ENCODE measurements at places on chromosomes 6 and 20.

GRCh38 chr20:2240835-2241234, 55.0 kb upstream of the TGM3 start:
- DNase-seq, result no peak

- no peak for DNase-seq
Observed at GRCh38 chr6:324116-324728, 31.9 kb downstream of the DUSP22 start.

DNA sequence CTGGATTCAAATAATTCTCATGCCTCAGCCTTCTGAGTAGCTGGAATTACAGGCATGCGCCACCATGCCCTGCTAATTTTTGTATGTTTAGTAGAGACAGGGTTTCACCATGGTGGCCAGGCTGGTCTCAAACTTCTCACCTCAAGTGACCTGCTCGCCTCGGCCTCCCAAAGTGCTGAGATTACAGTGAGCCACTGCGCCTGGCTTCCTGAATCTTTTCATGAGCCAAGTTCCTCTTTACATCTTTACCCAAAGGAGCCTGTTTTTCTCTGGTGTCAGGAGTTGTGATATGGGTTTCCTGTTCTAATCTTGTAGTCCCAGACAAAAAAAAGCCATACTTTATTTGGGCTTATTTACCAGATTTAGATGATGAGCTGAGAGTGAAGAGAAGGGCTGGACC, 34.4 kb downstream of the PCNA start:
- no peak for DNase-seq

DNA sequence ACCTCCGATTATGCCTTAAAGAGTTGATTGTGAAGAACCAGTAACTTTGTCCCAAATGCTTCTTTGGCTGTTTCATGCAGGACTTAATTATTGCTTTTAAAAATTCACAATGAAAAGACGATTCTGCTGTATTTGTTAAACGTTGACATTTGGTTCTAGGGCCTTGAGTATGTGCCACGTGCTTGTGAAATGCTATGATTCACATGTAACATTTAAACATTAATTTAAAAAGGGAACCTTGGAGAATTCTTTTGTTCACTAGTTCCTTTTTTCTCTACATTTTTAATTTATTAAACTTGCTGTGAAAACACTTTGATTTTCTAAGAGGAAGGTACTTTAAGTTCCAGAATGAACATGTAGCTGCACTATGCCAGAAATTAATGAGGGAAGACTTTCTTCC, 9.5 kb downstream of the GZF1 start:
- DNase-seq, result no peak

DNA sequence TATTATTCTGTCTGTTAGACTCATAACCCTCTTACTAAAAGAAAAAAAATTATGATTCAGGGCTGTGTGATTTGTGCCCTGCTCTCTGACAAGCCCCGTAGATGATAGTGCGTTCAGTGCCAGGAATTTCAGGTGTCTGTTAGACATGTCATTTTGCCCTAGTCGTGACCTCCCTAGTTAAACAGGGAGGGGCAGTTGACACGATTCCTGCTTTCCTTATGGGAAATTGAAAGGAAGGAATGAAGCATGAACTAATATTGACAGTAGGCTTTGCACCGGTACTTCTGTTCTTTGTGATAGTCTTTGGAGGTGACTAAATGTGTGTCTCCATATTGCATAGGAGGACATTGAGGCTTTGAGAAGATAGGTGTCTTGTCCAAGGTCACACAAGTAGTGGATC, 26.3 kb downstream of the RPRD1B start:
- no peak for DNase-seq

GRCh38 chr20:46955601-46956556, 61.2 kb downstream of the EYA2 start:
- DNase-seq, result no peak

- DNase-seq, result no peak
Observed at GRCh38 chr20:1761116-1761515, 103.5 kb upstream of the SIRPG start.

- DNase-seq, result no peak
Observed at GRCh38 chr20:271069-271468, 13.5 kb downstream of the DEFB132 start.

DNA sequence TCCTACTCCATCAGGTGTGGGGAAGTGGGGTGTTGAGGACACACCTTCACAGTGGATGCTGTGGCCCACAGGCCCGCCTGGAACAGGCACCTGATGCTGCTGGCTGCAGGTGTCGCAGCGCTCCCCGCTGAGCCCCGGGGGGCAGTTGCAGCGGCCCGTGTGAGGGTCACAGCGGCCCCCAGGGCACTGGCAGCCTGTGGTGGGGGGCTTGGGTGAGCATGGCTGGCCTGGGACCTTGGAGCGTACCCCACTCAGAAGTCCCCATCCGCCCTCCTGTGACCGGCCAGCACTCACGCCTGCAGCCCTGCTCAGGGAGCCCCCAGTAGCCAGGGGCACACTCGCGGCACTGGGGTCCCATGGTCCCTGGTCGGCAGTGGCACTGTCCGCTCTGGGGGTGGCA, 19.2 kb downstream of the ADRM1 start:
- no peak for DNase-seq

GRCh38 chr6:143655541-143655940, 22.2 kb upstream of the PHACTR2 start:
- no peak for DNase-seq

- no peak for DNase-seq
Observed at GRCh38 chr6:64293298-64293697, 657.7 kb downstream of the PHF3 start.

GRCh38 chr6:2855061-2855519, 13.4 kb upstream of the SERPINB1 start:
- no peak for DNase-seq

DNA sequence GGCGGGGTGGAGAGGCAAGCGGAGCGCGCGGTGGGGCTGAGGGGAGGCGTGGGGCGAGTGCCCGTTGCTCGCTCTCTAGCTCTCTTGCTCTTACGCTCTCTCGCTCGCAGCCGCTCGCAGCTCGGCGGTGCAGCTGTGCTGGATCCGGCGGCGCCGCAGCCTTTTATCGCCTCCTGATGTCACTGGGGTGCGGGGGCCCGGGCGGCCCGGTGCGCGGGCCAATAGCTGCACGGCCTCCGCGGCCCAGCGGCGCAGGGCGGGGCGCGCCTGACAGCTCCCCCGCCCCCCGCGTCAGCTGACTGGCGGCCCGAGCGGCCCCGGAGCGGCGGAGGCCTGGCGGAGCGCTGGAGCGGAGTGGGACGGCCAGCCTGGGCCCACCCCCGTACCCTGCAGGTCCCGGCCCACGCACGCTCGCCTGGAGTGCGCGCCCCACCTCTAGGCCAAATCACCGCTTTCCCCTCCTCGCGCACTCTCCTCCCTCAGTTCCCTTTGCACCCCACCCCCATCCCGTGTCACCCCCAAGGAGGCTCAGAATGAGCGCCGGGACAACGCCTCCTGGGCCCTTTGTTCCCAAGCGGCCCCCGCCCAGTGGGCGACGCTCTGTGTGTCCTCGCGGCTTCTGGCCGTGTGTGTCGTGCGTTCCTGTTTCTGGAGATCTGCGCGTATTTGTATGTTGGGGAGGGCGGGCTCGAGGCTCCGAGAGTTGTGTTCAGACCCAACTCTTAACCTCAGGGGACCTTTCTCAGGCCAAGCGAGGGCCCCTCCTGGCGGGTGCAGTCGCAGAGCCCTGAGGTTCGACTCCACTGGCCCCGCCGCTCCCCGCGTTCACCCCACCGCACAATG, at the start of gene MAFB:
Gene MAFB, minus strand, starts transcription at position 137 of the 843 bp plus-strand sequence. CDS start 386 bp downstream, outside the sequence.
- DNase-seq, result peak; percentile 92

DNA sequence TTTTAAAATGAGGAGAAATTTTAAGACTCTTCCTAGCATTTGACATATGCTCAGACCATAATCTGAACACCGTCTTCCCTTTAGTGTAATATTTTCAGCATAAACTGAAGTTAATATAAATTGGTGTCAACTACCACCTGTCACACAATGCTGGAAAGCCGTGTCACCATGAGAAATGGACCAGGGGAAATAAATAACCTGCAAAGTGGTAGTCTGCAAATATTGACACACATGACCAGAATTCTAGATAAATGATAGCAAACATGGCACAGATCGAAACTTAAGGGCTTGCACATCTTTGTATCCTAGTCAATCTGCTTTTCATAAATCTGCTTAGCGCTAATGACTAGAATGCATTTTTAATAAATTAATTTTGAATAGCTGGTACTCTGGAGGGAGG, 191.9 kb downstream of the CD83 start:
- no peak for DNase-seq

GRCh38 chr6:18920701-18921100, 533.6 kb downstream of the RNF144B start:
- DNase-seq, result no peak

DNA sequence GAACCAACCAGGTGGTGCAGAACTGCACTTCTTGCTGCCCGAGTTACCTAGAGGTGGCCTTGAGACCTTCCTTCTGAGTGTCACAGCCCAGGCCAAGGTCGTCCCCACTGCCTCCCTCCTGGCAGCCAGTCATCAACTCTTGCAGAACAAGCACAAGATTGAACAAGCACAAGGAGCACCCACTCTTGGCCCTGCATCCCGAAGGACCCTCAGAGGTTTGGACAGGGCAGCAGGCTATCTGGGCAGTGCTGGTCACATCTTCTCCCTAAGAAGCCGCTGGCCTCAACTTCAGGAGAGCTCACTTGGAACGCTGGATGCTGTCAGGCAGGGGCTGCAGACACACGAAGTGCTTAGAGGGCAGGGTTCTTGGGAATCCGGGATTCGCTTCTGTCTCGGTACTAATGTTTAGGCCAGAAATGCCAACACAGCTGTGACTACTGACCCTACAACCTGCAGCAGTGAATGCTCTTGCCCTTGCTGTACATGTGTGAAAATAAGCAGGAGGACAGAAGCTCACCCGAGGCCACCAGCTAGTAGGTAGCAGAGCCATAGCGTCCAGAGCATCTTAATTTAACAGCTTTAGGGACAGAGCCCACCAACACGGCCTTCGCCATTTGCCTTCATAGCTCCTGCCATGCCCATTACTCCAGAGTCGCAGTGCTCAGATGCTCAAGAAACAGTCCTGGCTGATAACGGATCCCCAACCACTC, 4.0 kb upstream of the ACSS1 start:
- DNase-seq, result no peak

- DNase-seq, result no peak
Observed at GRCh38 chr6:51559059-51559458, 528.4 kb downstream of the PKHD1 start.

DNA sequence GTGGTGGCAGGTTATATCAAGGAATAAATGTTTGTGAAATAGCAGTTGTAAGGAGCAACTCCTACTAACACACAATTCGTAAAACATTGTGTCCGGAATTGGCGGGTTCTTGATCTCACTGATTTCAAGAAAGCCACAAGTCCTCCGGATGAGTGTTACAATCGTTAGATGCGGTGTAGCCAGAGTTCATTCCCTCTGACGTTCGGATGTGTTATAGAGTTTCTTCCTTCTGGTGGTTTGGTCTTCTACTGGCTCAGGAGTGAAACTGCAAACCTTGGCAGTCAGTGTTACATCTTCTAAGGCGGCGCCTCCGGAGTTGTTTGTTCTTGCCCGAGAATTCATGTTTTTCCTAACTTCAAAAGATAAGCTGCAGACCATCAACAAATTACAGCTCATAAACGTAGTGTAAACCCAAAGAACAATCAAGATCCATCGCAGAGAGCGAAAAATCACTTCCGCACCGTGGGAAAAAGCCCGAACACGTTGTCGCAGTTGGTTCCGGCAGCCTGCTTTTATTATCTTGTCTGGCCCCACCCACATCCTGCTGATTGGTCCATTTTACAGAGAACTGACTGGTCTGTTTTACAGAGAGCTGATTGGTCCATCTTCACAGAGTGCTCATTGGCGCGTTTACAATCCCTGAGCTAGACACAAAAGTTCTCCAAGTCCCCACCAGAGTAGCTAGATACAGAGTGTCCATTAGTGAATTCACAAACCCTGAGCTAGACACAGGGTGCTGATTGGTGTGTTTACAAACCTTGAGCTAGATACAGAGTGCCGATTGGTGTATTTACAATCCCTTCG, 58.2 kb downstream of the TRIM27 start:
- no peak for DNase-seq

- DNase-seq, result no peak
Observed at GRCh38 chr6:123529843-123530242, 106.9 kb downstream of the TRDN start.

GRCh38 chr6:41587131-41587879, 41.1 kb downstream of the FOXP4 start:
- DNase-seq, result no peak

GRCh38 chr6:146284311-146284710, 255.4 kb downstream of the GRM1 start:
- no peak for DNase-seq

- DNase-seq, result no peak
Observed at GRCh38 chr20:34988191-34988540, 32.5 kb downstream of the MYH7B start.

DNA sequence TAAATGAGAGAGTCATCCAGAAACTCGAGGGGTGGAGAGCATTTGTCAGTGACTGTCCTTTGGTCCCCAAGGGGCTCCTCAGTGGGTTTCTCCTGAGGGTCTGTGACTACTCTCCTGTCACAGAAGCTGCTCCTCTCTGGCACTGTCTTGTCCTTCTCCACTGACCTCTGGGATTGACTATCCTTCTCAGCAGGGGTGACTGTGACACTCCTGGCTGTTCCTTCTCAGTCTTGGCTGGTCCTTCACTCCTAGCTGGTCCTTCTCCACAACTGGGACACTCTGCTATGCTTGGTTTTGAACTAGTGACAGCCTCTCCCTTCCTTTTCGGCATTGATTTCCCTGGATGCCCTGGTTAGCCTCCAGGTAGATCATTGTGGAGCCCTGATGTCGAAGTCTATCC, 33.5 kb downstream of the DYNLT1 start:
- no peak for DNase-seq

DNA sequence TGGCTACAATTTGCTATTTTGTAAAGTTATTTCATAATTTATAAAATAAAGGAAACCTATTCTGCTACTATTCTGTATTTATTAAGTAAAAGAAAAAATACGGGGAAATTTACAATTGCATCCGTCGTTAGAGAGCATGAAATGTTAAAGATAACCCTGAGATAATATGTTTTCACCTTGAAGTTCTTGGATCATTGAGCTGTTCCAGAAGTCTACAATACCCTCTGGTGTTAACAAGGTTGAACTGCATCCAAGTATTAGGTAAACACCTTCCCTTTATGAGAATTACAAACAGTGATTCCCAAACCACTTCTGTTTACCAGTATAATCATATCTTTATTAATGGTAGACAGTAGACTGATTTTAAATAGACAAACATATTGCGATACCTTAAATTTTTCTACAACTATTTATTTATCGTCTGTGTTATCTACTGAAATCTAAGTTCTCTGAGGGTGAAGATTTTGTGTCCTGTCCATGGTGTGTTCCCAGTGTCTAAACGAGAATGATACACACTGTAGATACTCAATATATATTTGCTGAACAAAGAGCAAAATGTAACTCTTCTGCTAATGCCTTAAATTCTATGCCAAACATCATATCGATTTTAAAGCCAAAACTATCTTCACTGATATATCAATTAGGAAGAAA, 28.2 kb downstream of the TBC1D32 start:
- peak; percentile 21 for DNase-seq
